Endothelial cell of umbilical vein (primary cell): ENCODE measurements at places on chromosomes 1 and 21. TPM values are rescaled to one million over a fixed set of nuclear protein-coding genes. Genes with fewer than 3 reads are reported as not detected.

Gene ELOVL1
- polyA plus RNA-seq: 303 and 353 TPM in 2 replicates

Gene RXFP4
- polyA plus RNA-seq: not detected in 2 replicates

Gene KLHDC7A
- not detected in 2 replicates for polyA plus RNA-seq

Gene SYNJ1
- 4.0 and 5.9 TPM in 2 replicates for polyA plus RNA-seq
